ENCODE measurements at places on chromosomes 16 and 17.
A peak's percentile ranks its signal among the peaks of the same experiment; 100 is the strongest.

- DNase-seq = no peak
Measured at GRCh38 chr17:56623383-56623782, 29.9 kb downstream of the NOG start.

- no peak for DNase-seq
Measured at GRCh38 chr16:48503779-48504178, 106.2 kb downstream of the N4BP1 start.

DNA sequence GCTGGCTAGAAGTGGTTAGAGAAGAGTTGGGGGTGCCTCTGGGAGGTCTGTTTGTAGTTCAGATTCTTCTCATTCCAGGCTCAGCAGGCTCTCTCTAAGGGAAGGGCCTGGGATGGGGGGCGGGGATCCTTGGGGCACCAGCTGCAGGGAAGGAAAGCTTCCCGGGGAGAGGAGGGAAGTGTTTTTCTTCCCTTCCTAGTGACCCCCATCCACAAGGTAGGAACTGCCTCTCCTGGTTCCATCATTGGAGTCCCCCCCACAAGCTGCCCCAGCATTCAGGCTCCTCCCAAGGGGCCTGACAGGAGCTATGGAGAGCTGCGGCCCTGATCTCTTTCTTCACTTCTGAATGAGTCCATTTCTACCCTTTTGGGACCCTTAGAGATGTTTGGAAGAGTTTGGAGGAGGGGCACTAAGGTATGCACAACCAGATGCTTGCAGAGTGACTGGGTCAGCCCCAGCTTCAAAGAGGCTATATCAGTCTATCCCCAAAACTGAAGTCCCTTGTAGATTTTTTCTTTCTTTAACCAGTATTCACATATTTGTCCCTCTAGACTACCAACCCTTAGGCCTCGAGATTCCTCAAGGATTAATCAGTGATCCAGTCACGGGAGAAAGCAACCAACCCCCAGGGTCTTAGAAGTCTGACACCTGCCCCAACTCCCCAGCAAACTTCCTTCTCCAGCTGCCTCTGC, 13.9 kb upstream of the FZD2 start:
- peak; percentile 84 for DNase-seq

DNA sequence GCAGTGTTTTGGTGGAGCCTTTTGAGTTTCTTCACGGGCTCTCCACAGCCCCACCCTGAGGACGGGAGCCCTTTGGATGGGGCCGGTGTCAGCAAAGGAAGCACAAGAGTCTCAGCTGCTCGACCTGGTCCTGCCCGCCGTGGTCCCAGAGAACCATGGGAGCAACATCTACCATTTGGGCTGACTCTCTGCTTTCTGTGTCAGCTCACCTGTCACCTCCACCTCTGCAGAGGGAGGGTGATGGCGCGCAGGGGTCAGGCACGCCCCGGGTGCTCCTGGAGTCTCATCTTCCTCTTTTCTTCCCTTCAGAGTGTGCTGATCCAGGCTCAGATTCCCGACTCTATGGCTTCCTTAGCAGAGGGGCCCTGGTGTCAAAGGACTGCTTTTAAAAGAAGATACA, 171.7 kb downstream of the LAT start:
- no peak for DNase-seq

DNA sequence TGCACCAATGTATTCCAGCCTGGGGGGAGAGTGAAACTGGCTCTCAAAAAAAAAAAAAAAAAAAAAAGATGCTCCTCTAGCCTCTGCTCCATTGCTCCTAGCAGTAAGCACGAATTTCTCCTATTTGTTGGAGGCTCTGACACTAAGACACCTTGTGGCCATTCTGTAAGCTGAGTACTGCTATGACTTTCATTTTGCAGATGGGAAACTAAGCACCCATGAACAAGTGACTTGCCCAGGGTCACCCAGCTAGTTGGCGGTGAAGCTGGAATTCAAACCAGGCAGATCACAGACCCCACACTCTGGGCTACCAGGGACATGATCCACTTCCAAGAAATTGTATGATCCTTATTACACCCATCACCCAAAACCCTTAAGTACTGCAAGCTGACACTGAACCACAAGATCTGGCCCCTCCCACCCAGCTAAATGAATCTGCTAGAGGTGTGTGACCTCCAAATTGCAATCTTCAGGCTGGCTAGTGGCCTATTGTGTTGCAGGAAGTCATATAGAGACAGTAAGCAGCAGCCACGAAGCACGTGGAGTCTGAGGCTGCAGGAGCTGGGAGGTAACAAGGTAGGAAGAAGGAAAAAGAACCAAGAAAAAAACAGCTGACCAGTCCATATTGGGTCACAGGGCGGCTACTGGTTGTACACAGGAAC, 209.4 kb downstream of the XYLT1 start:
- DNase-seq = no peak

DNA sequence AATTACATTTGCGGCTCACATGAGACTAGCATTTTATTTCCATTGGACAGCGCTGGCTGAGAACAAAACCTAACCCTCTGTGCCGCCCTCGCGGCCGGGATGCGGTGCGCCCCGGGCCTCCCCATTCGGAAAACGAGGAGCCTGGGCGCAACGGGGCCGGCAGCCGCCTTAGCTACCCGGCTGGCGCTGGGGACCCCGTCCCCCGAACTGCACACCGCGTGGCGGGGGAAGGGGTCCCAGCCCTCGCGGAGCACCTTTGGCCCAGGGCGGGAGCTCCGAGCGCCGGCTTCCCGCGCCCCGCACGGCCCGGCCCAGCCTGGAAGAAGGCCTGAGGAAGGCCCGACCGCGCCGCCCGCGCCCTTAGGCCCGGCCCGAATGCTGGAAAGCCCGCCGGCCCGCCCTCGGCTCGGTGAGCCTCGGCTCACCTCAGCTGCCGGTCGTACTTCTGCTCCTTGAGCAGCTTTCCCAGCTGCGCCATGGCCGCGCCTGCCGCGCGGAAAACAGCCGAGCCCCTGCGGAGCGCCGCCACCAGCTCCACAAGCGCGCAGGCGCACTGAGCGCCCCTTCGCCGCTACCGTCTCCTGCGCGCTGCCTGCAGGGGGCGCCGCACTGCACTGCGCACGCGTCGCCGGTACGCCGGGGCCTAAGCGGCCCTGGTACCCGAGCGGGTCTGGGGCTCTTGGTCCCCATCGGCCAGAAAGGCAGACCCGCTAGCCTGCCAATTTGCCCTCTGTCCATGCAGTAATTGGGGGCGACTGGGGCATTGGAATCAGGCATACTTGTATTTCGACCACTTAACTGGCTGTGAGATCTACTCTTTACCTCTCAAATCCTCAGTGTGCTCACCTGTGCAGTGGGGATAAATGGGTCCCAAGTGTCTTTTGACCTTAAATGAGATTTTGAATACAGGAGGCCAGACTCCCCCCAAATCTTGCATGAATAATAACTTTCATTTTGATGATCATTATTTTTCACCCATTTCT, at the start of gene NAE1:
TSS of gene NAE1 (minus strand) at position 555 of the 983 bp plus-strand sequence. CDS start at position 478, 77 bp downstream.
- peak; percentile 97 for DNase-seq

- no peak for DNase-seq
Measured at GRCh38 chr17:81171941-81172340, 5.9 kb upstream of the AATK start.

- DNase-seq = peak; percentile 54
Measured at GRCh38 chr16:80932708-80933095, 74.0 kb downstream of the CMC2 start.

DNA sequence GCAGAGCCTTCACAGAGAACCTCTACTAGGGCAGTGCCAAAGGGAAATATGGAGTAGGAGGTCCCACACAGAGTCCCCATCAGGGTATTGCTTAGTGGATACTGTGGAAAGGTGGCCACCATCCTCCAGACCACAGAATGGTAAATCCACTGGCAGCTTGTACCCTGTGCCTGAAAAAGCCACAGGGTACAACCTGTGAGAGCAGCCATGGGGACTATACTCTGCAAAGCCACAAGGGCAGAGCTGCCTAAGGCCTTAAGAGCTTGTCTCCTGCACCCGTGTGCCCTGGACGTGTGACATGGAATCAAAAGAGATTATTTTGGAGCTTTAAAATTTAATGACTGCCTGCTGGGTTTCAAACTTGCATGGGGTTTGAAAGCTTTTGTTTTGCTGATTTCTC, 118.0 kb upstream of the SEC14L1 start:
- no peak for DNase-seq

GRCh38 chr16:75486676-75487313, 8.4 kb downstream of the CHST6 start:
- DNase-seq = no peak

DNA sequence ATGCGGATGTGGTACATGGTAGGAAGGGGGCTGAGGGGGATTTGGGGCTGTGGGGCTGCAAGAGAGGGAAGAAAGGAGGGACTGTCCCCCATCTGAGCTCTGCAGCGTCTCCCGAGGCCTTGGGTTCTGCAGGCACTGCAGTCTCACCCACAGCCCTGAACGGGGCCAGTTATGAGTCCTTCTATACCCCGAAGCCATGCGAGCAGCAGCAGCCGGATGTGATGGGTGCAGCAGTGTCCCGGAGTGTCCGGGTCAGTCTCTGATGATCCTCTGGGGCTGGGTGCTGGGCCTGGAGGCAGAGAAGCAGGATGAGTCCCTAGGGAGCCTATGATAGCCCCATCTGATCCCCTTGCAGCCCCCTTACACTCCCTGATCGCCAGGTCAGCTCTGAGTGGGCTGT, 41.5 kb downstream of the CPNE2 start:
- no peak for DNase-seq

GRCh38 chr16:8720080-8720966, 45.9 kb downstream of the ABAT start:
- DNase-seq = no peak

DNA sequence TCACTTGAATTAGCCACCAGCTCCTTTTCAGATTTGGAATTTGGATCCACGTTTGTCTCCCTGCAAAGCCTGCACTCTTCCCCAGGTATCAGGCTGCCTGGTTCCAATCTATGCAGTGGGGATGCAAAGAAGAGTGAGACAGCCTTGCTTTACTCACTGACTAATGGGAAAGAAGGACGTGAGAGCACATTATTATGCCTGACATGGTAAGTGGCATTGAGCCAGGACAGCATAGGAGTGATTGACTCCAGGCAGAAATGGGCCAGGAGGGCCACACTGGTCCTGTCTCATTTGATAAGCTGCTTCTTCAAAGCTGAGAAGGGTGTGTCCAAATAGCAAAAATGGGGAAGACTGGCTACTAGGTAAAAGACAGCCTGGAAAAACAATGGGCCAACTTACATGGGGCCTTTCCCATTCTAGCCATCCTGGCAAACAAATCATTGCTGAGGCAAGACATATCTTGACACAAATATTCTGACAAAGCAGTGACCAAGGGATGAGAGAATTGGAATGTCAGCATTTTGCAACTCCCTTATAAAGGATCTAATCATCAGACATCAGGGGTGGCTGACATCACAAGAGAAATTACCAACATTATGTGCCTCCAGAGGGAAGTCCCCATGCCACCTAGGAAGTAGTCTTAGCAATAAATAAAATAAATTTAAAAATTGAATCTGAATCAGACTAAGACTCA, 38.6 kb downstream of the CDH11 start:
- DNase-seq = no peak

DNA sequence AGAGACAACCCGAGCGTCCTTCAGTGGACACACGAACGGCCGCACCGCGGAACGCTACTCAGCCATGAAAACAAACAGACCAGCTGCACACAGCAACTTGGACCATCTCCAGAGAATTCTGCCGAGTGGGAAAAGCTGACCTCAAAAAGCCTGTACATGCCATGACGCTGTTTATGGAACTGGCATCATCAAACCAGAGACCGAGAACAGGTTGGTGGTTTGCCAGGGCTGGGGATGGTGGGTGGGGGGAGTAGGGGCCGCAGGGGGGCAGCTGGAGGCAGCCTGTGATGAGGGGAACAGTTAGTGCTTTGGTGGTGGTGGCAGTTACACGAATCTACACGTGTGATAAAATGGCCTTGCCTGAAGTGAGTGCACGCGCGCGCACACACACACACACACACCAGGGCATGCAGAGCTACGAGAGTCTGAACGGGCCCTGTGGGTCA, 169.8 kb downstream of the LAT start:
- DNase-seq = peak; percentile 14

- DNase-seq = no peak
Measured at GRCh38 chr17:61219460-61219859, 180.2 kb upstream of the TBX2 start.

DNA sequence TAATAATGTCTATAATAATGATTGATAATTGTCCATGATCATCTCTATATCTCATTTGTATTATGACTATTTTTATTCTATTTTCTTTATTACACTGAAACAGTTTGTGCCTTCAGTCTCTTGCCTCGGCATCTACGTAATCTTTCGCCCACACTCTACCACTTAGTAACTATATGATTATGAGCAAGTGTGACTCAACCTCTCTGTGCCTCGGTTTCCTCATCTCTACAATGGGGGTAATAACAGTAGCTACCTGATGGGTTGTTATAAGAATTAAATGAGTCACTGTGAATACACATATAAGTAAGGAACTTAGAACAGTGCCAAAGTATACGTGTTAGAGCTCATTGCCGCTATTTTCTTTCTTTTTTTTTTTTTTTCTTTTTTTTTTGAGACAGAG, 3.7 kb upstream of the SLC16A11 start:
- no peak for DNase-seq

- DNase-seq = no peak
Measured at GRCh38 chr17:44111777-44112176, 11.7 kb downstream of the HDAC5 start.

- DNase-seq = no peak
Measured at GRCh38 chr17:17942846-17943245, 29.4 kb downstream of the TOM1L2 start.

- no peak for DNase-seq
Measured at GRCh38 chr16:24771779-24772157, 42.3 kb downstream of the TNRC6A start.

GRCh38 chr16:79170555-79171246, 429.8 kb downstream of the MAF start:
- no peak for DNase-seq

DNA sequence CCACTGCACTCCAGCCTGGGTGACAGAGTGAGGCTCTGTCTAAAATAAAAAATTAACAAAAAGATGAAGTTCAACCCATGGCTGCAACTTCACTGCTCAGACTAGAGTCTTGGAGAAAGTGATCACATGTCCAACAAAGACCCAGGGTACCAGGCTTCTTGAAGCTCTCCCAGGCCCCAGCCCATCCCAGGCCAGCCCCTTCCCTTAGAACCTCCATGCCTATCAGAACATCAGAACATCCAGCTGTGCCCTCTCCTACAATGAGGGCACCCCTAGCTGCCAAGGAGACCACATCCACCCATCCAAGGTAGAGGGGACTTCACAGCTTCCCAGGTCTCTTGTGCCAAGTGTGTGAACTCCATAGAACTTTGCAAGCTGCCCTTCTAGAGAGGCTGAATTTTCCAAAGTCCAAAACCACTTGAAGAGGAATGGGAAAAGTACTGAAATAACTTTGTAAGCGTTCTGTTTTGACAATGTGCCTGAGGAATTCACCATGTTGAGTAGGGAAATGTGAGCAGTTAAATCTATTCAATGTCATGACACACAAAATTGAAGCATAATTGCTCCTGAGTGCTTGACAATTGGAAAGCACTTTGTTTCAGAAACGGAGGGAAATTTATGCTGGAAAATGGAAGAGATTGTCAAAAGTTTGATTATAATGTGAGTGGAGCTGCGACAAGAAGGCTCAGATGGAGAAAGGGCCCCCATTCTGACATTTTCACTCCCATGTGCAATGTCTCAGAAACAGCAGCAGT, 230.4 kb downstream of the ZNF423 start:
- no peak for DNase-seq

Measured in urothelium cell line (cell line).